ENCODE measurements at places on chromosomes 3 and 15.
A peak's percentile ranks its signal among the peaks of the same experiment; 100 is the strongest.

DNA sequence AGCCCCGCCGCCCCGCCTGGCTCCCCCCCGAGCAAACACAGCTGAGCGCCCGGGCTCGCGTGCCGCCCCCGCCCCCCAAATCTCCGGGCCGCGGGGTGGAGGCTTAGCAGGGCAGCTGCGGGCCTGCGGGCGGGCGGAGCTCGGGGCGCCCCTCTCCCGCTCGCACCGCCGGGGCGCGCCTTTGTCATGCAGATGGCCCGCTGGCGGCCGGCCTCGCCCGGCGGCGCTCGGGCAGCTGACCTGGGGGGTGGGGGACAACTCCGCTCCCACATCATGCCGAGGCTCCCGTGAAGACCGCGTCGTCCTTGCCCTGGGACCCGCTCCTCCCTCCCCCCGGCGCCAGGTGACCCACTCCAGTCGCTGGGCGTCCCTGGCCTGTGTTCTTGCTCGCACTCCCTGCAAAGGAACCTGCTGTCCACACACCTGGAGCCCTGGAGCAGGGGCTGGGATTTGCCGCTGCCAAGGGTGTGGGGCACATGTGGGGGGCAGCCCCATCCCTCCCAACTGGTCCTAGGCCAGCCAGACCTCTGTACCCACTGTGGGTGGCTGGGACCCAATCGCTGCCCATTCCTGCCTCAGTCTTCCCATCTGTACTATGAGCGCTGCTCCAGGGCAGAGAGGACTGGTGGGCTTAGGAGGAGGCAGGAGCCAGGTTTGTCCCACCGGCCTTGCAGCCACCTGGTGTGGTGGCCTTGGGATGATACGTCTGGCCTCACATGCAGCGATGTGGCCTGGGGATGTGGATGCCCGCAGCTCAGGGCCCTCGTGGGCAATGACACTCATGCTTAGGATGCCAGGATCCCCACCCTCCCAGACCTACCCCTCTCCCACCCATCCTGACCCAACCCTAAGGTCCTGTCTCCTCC lies 33.5 kb downstream of the DNAJB8 start:
- DNase-seq, result no peak

DNA sequence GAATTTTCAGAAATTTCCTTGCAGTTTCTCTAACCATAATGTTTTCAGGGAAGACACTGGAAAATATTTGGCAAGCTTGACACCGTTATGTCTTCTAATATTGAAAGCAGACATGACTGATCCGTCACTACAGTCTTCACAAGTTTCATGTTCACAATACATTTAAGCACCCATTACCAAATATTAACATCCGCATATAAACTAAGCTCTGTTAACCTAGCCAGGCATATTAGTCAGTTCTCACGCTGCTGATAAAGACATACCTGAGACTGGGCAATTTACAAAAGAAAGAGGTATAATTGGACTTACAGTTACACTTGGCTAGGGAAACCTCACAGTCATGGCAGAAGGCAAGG lies 162.7 kb upstream of the LYSMD4 start:
- no peak for DNase-seq

GRCh38 chr3:40862946-40863345 lies 336.4 kb upstream of the CTNNB1 start:
- no peak for DNase-seq

- no peak for DNase-seq
These were observed 2.6 kb upstream of the NEO1 start for GRCh38 chr15:73049564-73050215.

GRCh38 chr15:75230016-75230343 lies 28.2 kb upstream of the GOLGA6C start:
- no peak for DNase-seq

- no peak for DNase-seq
These were observed 24.5 kb downstream of the ABHD6 start for GRCh38 chr3:58261954-58262666.

DNA sequence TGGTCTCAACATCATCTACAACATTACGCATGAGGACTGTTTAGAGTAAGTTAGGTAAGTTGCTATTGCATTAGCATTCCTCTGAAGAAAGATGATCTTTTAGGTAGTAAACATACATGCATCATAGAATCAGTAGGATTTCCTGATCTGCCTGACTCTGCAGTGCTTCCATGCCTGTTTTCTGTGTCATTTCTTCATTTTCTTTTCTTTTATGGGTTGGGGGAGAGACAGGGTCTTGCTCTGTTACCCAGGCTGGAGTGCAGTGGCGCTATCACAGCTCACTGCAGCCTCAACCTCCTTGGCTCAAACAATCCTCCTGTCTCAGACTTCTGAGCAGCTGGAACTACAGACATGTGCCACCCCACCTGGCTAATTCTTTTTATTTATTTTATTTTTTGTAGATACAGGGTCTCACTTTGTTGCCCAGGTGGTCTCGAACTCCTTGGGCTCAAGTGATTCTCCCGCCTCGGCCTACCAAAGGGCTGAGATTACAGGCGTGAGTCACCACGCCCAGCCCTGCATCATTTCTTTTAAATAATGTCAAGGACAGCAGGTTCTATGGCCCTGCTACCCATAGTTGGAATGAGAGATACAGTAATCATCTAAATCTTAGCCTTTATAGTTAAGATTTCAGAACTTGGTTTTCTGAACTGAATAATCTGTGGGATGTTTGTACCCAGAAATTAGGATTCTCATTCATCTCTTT lies 184.3 kb downstream of the GHSR start:
- DNase-seq, result no peak

DNA sequence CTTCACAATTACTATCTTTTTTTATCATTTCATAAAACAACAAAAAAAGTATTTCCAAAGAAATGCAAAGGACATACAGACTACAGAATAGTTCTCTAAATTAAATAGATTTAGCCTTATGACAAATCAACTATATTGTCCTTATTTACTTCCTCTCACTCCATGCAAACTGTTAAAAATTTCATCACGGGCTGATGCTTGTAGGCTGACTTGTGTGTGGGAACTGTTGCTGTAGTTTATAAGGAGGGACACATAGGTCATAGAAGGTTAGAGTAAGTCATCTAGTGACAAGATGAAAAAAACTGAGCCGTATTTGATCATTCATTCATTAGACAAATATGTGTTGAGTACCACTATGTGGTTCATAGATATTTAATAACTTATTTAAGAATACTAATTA lies 232.5 kb upstream of the TBL1XR1 start:
- DNase-seq, result no peak

- no peak for DNase-seq
These were observed 610.8 kb downstream of the MECOM start for GRCh38 chr3:169052465-169053302.

DNA sequence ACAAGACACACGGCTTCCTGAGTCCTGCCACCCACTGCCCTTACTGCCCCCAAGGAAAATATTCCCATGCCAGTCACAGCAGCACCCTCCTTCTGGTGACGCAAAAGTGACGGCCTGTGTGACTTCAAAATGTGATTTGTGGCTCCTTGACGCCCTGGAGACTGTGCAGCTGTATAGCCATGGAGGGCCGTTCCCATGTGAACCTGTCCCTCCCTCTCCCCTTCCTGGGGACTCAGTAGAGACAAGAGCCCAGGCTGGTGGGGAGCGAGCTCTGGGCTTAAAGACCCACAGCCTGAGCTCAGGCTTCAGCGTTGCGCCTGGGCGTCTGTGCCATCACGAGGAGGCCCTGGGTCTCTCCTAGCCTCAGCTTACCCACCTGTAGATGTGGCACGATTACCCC lies 78.2 kb downstream of the TOP2B start:
- DNase-seq, result no peak

GRCh38 chr15:91790836-91791235 lies 62.7 kb upstream of the SLCO3A1 start:
- DNase-seq, result no peak

- no peak for DNase-seq
These were observed 162.5 kb downstream of the DPH6 start for GRCh38 chr15:35383506-35383905.

DNA sequence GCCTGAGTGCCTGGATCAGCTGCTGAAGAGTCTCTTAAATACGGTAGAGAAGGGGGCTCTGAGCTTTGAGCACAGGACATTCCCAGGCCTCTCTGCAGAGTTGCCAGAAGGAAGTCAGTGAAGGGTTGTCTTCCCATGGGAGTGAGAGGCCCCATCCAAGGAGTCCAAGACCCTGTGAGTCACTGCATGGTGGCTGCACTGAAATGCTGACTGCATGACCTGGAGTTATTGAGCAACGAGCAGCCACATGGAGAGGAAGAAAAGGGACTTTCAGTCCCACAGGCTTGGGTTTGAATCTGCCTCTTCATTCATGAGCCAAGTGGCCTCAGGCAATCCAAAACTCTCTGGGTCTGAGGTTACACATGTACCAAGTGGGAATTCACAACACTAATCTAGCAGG lies 69.6 kb upstream of the RASGRF1 start:
- DNase-seq, result no peak

DNA sequence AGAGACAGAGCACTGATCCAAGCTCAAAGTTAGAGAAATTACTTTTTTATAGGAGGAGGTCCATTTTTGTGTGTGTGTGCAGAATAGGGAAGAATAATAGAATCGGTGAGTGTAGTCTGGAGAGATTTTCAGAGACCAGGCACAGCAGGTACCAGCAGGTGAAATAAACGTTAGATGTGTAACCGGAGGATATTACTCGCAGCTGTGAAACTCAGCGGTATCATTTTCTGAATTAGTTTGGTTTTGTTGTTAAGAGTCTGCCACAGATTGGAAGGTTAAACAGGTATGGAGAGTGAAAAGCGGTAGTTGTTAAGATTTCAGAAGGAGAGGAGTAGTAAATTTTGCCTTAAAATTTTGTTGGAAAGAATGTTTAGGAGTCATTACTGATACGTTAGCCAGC lies 69.9 kb downstream of the RGMA start:
- no peak for DNase-seq

GRCh38 chr3:42612928-42613327 lies 12.4 kb downstream of the NKTR start:
- no peak for DNase-seq

DNA sequence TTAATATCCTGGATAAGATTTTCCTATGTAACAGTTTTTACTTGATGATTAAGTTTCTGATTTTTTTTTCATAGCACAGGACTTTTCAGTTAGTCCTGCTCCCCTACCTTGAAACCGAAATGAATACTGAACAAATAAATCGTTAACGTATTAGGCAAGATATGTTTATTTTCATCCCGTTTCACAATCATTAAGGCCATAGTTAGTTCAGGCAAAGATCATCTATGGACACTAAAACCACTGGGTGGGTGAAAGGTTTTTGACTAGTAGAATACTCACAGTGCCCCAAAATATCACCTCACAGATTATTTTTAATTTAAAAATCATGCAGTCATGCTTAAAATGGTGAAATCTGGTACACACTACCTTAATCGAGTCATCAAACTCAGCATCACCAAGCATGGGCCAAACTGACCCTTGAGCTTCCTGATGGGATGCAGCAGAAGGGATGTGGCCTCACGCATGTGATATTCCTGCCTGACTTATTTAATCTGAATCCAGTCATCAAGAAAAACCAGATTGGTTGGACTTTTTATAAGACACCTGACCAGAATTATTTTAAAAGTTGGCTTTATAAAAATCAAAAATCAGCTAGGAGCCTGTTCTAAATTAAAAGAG lies 365.0 kb downstream of the LPP start:
- no peak for DNase-seq

- DNase-seq, result no peak
These were observed 265.0 kb downstream of the TAFA4 start for GRCh38 chr3:68667346-68667745.

DNA sequence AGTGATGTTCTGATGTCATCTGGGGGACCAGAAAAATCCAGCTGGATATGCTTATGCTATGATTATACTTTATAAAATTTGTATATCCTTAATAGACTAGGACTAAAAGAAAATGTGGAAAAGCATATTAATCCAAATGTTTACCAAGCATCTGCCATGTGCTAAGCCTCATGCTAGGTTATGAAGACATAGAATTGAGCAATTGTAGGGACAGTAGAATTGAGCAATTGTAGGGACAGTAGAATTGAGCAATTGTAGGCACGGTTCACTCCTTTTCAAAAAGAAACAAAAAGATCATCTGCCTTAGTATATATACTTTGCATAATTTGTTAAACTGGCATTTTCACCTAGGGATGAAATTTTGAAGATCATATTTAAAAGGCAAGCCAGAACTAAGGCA lies 18.3 kb downstream of the ABHD5 start:
- no peak for DNase-seq

DNA sequence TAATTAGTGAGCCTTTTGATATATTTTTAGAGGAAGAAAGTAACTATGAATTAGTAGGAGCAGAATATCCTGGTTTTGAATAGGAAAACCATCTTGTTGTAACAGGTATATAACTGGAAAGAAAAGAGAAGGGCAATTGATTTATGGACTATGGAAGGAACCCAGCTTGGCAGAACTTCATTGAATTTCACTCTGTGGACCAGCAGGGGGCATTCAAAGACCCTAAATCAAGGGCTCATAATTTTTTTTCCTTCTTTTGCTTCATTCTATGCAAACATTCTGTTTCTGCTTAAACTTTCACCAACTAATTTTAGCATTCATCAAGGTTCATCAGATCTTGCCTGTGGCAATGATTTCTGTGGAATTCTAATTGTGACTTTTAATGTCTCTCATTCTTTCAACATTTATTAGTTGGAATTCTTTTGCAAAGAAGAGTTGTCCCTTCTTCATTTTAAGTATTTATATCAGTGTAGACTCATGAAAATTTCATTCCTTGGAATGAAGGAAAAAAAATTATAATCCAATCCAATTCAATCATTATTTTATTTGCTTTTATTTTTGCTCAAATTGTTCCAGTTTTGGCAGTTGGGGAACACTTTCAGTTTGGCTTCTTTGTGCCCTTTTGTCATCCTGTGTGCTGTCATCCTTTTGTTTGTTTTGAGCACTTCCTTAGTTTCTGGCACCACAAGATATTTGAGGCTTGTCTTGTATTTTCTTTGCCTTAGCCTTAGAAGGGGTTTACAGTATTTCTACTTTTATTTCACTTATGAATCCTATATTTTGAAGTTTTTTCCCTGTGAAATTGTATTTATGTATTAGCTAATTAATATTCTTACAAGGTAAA lies 30.4 kb downstream of the NXPE3 start:
- peak; percentile 39 for DNase-seq

GRCh38 chr15:62968699-62969098 lies 73.8 kb upstream of the TPM1 start:
- DNase-seq, result no peak

DNA sequence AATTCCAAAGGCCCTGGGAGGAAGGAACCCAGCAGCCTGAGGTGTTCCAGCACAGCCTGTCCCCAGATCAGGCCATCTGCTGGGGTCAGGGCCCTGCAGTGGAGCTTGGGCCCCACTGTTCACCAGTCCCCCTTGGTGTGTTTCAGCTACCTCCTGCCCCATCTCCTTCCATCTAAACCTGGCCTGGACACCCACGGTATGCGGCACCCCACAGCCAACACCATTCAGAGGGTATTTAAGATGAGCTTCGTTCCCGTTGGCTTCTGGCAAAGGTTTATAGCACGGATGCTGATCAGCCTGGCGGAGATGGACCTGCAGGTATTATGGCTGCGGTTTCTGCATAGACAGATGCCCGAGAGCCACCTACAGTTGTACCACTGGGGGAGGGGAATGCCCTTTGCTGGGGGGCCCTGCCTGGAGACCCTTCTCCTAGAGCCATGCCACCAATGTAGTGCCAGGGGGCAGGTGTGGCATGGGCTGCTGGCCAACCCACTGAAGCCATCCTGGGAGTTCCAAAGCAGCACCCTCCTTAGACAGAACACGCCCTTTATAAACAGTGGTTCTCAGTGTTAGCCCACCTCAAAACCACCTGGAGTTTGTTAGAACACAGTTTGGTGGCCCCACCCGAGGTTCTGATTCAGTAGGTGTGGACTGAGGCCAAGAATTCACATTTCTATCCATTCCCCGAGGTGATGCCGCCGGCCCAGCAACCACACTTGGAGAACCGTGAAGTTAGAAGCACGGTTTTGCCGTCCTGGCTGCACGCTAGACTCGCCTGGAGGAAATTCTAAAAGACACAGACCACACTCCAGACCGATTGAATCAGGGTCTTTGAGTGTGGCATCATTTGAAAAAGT lies 126.9 kb downstream of the LRRK1 start:
- DNase-seq, result no peak

Data from A172 (cell line).